Stimulated activated CD4-positive, alpha-beta T cell treated with anti-CD3 and anti-CD28 coated beads, Interleukin-4, amount 100 ng/mL, for 1 hour (primary cell): ENCODE measurements at places on chromosomes 2 and 18.

DNA sequence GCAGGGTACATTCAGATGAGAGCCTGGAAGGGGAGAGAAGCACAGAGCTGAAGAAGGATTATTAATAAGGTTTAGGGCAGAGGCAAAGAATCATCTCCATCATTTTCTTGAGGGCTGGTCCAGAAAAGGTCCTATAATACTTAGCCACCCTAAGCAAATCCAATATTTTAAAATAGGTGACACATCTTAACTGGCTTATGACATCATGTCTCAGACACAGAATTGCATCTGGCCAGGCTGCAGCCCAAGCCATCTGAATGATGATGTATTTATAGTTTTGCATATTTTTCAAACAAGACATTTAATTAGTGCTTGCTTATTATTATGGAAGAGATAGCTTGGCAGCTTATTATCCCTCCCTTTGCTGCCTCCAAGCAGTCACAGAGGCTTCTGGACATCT, 571.3 kb downstream of the SUCLG1 start:
- DNase-seq = no peak

GRCh38 chr2:34317797-34318196, 718.7 kb upstream of the FAM98A start:
- no peak for DNase-seq

DNA sequence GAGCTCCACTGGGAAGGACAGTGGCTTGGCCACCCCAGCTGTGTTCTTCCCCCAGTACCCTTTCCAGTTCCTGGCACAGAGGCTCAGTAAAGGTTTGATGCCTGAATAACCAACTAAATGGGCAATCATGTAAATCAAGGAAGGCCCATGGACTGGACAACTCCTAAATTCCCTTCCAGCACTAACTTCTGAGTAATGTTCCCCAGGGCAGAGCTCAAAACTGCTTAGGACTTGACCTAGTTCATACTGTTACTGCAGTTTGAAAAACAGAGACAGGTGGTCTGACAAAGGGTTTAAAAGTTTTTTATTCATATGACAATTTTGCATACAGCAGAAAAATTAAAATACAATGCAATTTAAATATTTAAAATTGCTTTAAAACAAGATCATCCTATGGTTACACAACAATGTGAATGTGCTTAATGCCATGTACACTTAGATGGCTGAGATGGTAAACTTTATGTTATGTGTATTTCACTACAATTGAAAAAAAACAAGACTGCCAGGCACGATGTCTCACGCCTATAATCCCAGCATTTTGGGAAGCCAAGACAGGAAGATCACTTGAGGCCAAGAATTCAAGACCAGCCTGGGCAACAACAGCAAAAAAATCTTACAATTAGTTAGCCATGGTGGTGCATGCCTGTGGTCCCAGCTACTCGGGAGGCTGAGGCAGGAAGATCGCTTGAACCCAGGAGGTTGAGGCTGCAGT, 26.2 kb downstream of the PCBP1 start:
- no peak for DNase-seq

DNA sequence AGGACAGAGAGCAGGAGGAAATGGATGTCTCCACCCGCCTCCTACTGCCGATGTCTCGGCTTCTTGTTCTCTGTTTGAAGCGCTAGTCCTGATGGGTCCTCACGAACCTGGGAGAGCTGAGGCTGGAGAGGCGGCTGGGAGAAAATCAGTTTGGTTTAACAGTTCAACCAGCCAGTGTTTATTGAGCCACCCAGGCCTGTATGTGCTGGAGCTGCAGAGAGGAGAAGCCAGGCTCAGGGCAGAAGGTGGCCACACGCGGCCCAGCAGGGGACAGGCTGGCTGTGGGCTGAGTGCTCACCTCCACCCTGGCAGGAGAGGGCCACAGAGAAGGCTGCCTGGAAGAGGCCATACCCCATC, 202.1 kb downstream of the CYP26B1 start:
- no peak for DNase-seq

DNA sequence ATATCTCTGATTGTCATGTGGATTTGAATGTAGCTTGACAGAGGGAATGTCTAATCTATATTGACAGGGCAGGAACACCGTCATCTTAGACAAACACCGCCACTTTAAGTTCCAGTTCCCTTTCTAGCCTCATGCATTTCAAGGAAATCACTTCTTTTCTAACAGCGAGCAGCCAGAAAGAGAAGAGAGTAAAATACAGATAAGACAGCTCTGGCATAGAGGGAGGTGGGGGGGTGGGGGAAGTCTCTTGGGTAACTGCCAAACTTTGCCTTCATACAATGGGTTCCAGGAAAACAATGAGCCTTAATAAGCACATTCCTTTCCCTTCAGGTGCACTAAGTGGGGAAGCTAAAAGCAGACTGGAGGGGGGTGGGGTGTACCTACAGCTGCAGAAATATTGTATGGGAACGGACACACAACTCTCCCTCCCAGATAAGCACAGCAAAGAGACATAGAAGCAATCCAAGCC, 37.2 kb downstream of the CASP10 start:
- no peak for DNase-seq

- DNase-seq = no peak
These were observed 124.5 kb upstream of the CDC42EP3 start for GRCh38 chr2:37795938-37796337.

- peak; percentile 52 for DNase-seq
These were observed 125.4 kb downstream of the CTIF start for GRCh38 chr18:48663931-48664847.

DNA sequence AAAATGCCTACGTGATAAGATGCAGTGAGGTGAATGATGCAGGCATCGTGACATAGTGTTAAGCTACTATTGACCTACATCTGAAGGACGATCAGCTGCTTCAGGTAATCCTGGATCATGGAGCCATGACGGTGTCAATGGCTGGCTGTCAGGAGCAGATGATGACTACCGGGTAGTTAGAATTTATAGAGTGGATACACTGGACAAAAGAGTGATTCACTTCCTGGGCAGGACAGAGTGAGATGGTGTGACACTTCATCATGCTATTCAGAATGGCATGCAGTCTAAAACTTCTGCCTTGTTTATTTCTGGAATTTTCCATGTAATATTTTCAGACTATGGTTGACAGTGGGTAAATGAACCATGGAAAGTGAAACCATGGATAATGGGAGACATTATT, 29.5 kb downstream of the METTL8 start:
- DNase-seq = no peak

DNA sequence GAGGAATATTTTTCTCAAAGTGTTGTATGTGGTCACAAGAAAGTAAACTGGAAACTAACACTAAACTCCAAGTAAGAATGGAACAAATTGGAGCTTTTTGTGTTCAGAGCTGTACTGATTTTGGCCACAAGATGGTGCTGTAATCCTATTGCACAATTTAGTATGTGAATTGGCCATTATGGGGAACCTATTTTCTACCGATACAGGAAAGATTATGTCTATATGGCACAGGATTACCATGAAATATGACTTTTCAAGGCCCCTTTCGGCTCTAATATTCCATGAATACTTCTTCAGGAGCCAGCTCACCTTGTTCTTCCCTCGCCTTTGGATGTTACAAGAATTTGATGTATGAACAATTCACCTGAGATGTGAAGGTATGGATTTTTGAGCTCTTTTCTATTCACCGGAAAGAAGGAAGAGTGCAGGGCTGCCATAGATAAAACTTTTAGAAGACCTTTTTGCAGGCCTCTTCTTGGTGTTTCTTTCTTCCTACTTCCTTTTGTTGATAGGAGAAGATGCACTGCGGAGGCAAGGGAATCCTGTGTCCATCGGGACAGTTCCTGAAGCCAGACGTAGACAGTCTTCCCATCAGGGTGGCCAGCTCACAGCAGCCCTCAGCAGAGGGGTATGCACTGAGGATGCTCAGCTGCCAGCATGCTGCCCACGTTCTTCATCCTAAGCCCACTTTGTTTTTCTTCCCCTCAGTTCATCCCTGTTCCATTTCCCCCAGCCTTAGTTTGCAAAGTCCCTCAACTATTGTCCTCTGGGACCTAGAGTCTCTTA, 13.3 kb downstream of the MRPL44 start:
- DNase-seq = no peak

DNA sequence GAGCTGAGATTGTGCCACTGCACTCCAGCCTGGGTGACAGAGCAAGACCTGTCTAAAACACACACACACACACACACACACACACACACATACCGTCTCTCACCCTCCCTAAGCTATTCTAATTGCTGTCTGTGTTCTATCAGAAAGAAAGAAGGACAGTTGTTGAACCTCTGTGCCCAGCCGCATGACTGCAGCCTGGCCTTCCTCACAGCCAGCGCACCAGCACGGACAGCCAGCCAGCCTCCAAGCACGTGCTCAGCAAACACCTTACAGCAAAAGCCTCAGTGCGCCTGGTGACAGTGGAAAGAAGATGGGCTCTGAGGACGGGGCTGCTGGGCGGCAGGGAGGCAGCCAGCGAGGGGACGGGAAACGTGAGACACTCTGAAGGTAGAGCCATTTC, 58.0 kb downstream of the ZNF516 start:
- DNase-seq = no peak

- DNase-seq = peak; percentile 4
These were observed 265.3 kb upstream of the PKDCC start for GRCh38 chr2:41782306-41783158.

GRCh38 chr2:128433911-128434550, 115.4 kb upstream of the HS6ST1 start:
- DNase-seq = no peak

DNA sequence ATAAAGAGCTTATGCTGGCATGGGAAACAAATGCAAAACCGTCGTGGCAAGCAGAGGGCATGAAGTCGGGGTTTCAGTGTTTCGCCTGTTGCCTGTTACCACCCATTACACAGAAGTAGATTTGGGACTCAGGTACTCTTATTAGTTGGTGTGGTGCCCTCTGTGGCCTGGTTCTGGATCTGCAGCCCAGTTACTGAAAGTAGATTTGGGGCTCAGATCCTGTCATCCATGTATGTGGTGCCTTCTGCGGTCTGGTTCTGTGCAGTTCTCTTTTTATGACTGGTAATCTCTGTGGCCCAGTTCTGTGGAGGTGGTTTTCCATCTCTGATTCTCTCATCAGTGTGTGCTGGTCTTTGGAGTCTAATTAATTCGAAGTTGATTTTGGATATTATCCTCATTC, 45.2 kb downstream of the ADNP2 start:
- peak; percentile 21 for DNase-seq

- no peak for DNase-seq
These were observed 31.1 kb downstream of the ACSL3 start for GRCh38 chr2:222891890-222892289.

GRCh38 chr2:155389224-155389623, 690.7 kb downstream of the KCNJ3 start:
- no peak for DNase-seq

GRCh38 chr2:28250006-28250405, 142.7 kb upstream of the FOSL2 start:
- DNase-seq = no peak

DNA sequence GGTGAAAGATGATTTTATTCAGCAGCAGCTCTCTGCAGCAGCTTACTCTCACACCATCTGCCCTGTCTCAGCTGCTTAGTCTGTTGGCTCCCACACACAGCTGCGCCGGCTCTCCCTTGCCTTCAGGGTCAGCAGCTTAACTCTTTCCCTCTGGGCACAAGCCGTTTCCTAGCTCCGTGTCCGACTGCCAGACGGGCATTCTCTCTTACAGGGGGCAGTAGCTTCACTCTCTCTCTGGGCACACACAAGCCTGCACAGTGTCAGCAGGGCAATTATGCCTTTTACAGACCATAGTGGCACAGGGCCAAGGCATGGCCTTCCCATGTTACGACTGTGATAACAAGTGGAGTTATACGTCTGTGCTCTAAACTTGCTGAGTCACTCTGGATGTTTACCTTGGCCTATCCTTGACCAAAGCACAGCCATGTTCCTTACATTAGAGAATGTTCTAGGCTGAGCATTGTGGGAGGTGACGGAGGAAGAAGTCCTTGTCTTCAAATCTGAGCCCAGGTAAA, 31.7 kb downstream of the PCARE start:
- no peak for DNase-seq

GRCh38 chr2:237682151-237682550, 54.8 kb downstream of the LRRFIP1 start:
- DNase-seq = no peak

GRCh38 chr18:32032609-32033008, 14.0 kb downstream of the RNF125 start:
- DNase-seq = no peak

DNA sequence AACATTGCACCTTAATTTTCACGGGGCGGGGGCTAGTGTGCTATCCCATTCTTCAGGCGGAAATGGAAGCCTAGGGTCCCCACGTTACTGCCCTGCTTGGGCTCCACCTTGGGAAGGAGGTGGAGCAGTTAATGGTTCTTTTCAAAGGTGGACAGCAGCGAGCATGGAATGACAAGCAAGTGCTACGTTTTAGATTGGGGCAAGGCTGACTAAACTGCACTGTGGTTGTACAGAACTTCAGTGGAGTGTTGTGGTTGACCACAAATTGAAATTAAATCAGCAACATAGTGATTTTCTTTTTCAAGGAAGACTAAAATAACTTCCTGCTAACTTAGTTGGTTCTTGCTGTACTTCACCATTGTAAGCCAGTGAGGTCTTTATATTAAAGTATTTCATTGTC, 47.0 kb downstream of the CHRNA1 start:
- no peak for DNase-seq

GRCh38 chr2:239113171-239113570, 265.3 kb downstream of the TWIST2 start:
- no peak for DNase-seq

DNA sequence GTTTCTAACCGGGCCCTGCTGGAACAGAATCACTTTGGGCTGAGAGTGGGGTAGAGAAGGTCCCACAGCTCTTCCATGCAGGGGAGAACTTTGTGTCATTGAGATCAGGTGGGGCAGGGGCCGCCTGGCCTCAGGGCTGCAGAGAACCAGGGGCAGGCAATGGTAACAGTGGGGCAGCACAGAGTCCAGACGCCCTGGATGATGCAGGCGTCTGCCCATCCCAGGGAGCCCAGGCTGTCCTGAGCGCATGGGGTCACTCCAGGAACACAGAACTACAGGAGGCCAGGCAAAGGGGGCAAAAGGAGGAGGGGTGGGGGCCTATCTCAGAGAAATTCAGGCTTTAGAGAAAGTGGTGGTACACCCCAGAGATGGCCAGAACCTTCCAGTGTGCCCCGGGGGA, 121.3 kb downstream of the NDUFA10 start:
- no peak for DNase-seq

DNA sequence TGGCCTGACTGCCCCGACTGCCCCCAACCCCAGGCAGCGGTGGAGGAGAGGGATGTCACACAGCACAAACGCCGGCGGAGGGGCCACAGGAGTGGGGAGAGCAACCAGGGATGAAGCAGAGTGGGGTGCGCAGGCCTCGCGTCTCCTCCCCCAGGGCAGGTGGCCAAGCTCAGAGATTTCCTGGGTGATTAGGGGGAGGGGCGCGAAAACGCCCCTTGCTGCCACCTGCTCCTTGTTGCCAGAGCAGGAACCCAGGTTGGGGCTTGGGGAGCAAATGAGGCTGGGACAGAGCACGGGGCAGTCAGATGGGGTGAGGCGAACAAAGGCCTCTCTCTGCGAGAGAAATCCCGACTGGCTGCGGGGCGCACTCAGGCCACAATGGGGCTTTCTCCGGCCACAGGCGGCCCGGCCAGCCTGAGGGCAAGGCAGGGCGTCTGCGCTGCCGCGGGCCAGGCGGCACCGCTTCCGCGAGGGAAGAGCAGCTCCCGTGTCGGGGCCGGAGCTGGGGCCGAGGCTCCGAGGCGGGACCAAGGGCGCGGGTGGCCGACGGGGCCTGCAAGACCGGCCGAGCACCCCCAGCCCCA, 11.5 kb downstream of the TEX44 start:
- no peak for DNase-seq
